ENCODE measurements at places on chromosomes 1 and 21. TPM values are rescaled to one million over a fixed set of nuclear protein-coding genes. Genes with fewer than 3 reads are reported as not detected.

GRCh38 chr1:53314606-53315005 is 13.3 kb downstream of the LRP8 start:
- no peaks in the 10 kb centered on the region for H3K4me1 ChIP-seq
- no peaks in the 10 kb centered on the region for H3K27me3 ChIP-seq
- no peak overlapping the region for H3K27ac ChIP-seq
- H3K36me3 ChIP-seq: no peaks in the 10 kb centered on the region
- no peak overlapping the region for H3K4me3 ChIP-seq

PLXNA2 gene
- total RNA-seq: 34.9 TPM

GRCh38 chr1:88250915-88251314 is 433.2 kb upstream of the PKN2 start:
- H3K27me3 ChIP-seq: no peaks in the 10 kb centered on the region
- no peak overlapping the region for H3K27ac ChIP-seq
- H3K4me1 ChIP-seq: peaks cover 14% of the 10 kb centered on the region
- no peaks in the 10 kb centered on the region for H3K36me3 ChIP-seq
- DNase-seq: no peak
- H3K4me3 ChIP-seq: no peak overlapping the region

ADORA3 gene
- not detected for total RNA-seq

DNA sequence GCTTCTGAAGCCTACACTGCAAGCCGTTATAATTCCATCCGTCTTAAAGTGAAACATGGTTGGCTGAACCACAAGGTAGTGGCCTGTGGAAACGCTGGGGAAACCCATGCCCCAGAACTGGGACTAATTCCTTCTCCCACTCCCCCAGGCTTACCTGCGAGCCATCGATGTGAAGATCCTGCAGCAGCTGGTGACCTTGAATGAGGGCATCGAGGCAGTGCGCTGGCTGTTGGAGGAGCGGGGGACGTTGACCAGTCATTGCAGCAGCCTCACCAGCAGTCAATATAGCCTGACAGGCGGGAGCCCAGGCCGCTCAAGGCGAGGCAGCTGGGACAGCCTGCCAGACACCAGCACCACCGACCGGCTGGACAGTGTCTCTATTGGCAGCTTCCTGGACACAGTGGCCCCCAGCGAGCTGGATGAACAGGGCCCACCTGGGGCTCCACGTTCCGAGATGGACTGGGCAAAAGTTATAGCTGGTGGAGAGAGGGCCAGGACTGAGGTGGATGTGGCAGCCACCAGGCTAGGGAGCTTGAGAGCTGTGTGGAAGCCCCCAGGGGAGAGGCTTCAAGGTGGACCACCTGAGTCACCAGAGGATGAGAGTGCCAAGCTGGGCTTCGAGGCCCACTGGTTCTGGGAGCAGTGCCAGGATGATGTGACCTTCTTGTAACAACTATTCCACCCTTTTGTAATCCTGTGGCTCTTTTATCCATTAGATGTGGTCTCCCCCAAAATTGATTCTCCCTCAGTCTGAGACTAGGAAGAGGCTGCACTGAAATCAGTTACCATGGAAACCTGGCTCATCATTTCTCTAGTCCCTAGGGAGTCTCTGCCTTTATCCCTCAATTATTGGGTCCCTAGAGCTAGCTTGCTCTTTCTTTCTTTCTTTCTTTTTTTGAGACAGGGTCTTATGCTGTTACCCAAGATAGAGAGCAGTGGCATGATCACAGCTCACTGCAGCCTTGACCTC is 16.7 kb downstream of the LURAP1 start:
- H3K27me3 ChIP-seq: no peaks in the 10 kb centered on the region
- H3K36me3 ChIP-seq: no peaks in the 10 kb centered on the region
- no peak overlapping the region for H3K27ac ChIP-seq
- H3K4me3 ChIP-seq: no peak overlapping the region
- DNase-seq: no peak

GRCh38 chr1:115564201-115564600 is 77.6 kb upstream of the VANGL1 start:
- H3K4me1 ChIP-seq: peaks cover 1% of the 10 kb centered on the region
- peaks cover 38% of the 10 kb centered on the region for H3K27me3 ChIP-seq
- no peaks in the 10 kb centered on the region for H3K36me3 ChIP-seq
- H3K4me3 ChIP-seq: peak overlapping the region; percentile 49
- no peak overlapping the region for H3K27ac ChIP-seq

DNA sequence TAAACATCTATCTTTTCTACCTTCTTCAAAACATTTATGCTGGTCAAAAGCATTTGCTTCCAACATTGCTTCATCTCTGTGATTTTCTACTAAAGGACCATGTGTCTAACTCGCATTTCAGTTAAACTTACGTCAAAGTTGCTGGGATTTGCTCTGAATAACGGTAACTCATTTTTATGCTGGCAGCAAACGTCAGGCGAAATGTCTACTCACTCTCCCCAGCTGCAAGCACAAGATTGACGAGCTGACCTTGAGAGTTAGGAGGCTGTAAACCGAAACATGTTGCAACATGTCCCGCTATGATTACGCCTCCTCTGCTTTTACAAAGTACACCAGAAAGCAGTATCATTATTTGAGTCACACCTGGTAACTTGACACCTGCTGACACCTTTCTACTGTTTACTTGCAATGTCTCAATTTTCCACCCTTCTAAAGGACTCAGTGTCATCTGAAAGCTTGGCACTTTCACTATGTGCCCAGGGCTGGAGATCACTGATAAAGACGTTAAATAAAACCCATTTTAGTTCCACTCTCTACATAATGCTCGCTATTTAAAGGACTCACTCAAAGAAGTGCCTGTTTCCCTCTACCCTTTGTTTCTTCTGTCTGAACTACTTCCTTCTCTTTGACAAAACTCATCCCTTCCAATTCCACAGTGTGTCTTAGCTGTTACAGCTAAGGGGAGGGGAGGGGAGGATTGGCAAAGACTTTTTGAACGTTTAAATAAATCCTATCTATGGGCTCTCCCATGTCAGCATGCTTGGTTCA is 111.9 kb downstream of the PTPN14 start:
- H3K36me3 ChIP-seq: peaks cover 7% of the 10 kb centered on the region
- no peaks in the 10 kb centered on the region for H3K27me3 ChIP-seq
- H3K27ac ChIP-seq: peak overlapping the region; percentile 87
- H3K4me1 ChIP-seq: peaks cover 45% of the 10 kb centered on the region

DNA sequence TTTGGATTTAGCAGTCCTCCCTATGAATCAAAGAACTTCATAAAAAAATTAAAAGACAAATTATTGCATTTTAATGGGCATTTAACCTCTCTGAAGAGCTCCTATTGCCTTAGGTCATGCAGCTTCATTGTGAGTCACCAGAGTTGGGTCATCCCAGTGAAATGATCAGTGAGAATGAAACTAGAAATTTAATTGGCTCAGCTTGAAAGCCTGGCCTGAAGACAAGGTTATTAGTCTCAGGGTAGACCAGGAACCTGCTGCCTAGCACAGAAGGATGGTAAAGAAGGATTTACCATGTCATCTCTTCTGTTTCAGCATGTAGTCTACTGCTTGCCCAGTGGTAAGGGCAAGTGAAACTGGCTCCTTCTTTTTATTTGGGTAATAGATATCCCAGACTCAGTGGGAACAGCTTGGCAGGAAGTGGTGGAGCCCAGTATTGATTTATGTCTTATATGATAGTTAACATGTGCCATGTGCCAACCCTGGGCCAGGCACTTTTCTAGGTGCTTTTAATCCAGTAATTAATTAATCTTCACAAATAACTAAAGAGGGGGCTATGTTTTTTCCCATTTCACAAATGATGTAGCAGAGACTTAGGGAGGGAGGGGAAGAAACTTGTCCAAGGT is 23.6 kb downstream of the LAMC2 start:
- no peaks in the 10 kb centered on the region for H3K36me3 ChIP-seq
- DNase-seq: no peak
- no peak overlapping the region for H3K4me3 ChIP-seq
- no peaks in the 10 kb centered on the region for H3K4me1 ChIP-seq
- no peak overlapping the region for H3K27ac ChIP-seq
- H3K27me3 ChIP-seq: peaks cover 16% of the 10 kb centered on the region

- no peak overlapping the region for H3K27ac ChIP-seq
These were observed 70.9 kb upstream of the EDEM3 start for GRCh38 chr1:184825571-184825970.

DNA sequence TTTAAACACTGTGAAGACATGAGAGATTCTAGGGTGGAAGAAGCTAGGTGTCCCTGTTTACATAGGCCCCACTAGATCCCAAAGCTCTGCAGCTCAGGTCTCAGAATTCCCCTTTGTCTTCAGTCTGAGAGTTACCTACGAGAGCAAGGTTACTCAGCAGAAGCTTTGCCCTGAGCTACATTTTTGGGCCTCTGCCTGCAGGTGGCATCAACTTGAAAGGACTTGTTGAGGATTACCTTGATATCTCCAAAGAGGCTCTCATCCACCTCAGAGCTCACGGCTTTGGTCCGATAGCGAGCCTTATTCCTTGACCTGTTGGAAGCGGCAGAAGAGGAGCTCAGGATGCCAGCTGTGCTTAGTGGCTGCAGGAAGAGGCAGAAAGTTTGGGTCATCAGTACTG is 7.0 kb downstream of the CFAP45 start:
- no peak overlapping the region for H3K27ac ChIP-seq
- no peaks in the 10 kb centered on the region for H3K36me3 ChIP-seq
- no peak overlapping the region for H3K4me3 ChIP-seq
- H3K4me1 ChIP-seq: peaks cover 6% of the 10 kb centered on the region

RGS18 gene
- total RNA-seq: not detected

GRCh38 chr1:201538612-201539551 is at the start of gene NAV1:
Gene NAV1, plus strand, starts transcription at chr1:201539127. Its CDS starts 83,758 bp downstream, at chr1:201622885.
- H3K27ac ChIP-seq: peak within 1 kb of the TSS; percentile 76
- H3K4me1 ChIP-seq: peaks cover 9% of the 10 kb centered on the region
- DNase-seq: peak; percentile 45
- H3K27me3 ChIP-seq: peaks cover 78% of the 10 kb centered on the region
- no peaks in the 10 kb centered on the region for H3K36me3 ChIP-seq
- H3K4me3 ChIP-seq: peak within 1 kb of the TSS; percentile 79

GRCh38 chr1:50492142-50492541 is 68.9 kb upstream of the DMRTA2 start:
- no peaks in the 10 kb centered on the region for H3K27me3 ChIP-seq
- no peak overlapping the region for H3K4me3 ChIP-seq
- H3K27ac ChIP-seq: no peak overlapping the region
- peaks cover 25% of the 10 kb centered on the region for H3K4me1 ChIP-seq

ZSWIM5 gene
- total RNA-seq: 9.2 TPM

DNA sequence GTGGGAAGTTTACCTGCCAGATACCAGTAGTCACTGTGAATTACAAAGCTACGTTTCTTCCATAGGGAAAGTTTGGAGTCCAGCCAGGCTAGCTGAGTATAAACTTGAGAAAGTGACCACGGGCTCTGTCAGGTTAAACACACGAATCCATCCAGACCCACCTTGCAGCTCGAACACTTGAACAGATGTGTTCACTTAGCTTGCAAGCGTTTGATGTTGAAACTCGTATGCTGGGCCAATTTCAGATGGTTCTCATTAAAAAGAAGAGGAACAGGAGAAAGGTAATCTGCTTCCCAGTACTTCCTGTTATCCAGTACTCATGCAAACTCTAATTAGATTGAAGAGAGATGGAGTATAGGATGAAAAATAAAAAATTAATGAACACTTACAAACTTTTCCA is 636.4 kb downstream of the SMYD3 start:
- H3K4me1 ChIP-seq: peaks cover 2% of the 10 kb centered on the region
- no peak overlapping the region for H3K4me3 ChIP-seq
- H3K27ac ChIP-seq: no peak overlapping the region
- no peak for DNase-seq

GPR153 gene
- 6.3 TPM for total RNA-seq

DNA sequence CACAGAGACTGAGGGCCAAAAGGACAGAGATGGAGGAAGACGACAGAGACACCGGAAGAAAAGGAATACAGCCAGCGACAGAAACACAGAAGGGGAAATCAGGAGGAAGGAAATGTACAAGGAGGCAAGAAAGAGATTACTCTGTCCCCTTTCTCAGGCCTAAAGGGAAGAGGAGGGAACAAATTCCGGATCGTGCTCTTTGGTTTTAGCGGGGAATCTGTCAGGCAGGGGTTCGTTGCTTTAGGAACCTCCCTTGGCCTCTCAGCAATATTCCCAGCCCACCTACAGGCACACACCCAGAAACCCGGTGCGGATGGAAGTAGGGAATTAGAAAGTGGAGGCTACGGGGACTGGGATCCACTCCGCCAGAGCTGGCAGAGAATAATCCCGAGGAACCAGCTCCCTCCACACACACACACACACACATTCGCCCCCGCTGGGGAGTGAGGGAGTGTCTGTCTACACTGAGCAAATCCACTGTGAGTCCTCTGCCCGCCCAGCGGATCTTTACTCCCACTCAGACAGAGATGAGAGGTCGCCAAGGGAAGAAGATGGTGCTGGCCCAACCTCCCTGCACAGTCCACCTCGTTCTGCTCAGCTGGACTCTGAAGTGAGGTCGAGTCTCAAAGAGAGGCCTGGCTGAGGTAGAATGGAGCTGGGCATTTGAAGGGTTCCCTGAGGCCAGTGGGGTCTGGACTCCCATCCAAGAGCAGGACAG is 5.7 kb downstream of the TAL1 start:
- peak overlapping the region; percentile 55 for H3K4me3 ChIP-seq
- H3K4me1 ChIP-seq: peaks cover 1% of the 10 kb centered on the region
- H3K27ac ChIP-seq: no peak overlapping the region
- H3K27me3 ChIP-seq: peaks cover 57% of the 10 kb centered on the region
- DNase-seq: no peak
- H3K36me3 ChIP-seq: no peaks in the 10 kb centered on the region

- no peak overlapping the region for H3K4me3 ChIP-seq
- peaks cover 17% of the 10 kb centered on the region for H3K36me3 ChIP-seq
- H3K27me3 ChIP-seq: no peaks in the 10 kb centered on the region
- no peak overlapping the region for H3K27ac ChIP-seq
These were observed 9.9 kb downstream of the OTUD3 start for GRCh38 chr1:19892129-19892528.

DNA sequence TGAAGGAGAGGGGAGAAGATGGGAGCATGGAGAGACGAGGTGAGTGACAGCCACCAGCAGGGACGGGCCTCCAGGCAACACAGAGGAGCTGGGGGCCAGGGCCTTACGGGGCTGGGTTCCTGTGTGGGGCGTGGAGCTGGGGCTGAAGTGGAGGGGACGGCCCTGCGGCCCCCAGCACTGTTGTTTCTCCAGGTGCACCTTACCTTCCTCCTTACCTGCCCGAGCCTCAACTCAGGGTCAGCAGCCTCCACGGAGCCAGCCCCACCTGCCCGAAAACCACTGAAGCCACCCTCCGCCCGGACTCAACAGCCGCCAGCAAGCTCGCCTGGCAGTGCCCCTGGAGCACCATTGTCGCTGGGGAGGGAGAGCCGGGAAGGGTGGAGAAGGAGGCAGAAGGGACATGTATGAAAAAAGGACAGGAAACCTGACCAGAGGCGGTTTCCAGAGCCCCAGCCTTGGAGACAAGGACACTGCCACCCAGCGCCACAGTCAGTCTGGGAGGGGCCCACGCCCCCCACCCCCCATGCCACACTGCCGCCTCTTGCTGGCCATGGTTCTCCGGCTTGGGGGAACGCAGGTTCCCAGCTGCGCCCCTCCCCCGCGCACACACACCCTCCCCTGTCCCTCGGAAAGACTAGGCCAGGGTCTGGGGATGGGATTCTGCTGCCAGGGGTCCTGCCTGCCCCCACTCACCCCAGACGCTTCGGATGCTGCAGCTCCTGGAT is 10.6 kb downstream of the PLA2G2F start:
- H3K27me3 ChIP-seq: peaks cover 7% of the 10 kb centered on the region
- H3K27ac ChIP-seq: no peak overlapping the region
- H3K4me1 ChIP-seq: peaks cover 8% of the 10 kb centered on the region

- H3K36me3 ChIP-seq: peaks cover 25% of the 10 kb centered on the region
- no peak overlapping the region for H3K27ac ChIP-seq
- H3K27me3 ChIP-seq: no peaks in the 10 kb centered on the region
- H3K4me1 ChIP-seq: no peaks in the 10 kb centered on the region
These were observed 9.0 kb downstream of the NPPA start for GRCh38 chr1:11838349-11839272.

GRCh38 chr21:18630446-18630845 is 226.9 kb upstream of the TMPRSS15 start:
- H3K4me1 ChIP-seq: no peaks in the 10 kb centered on the region
- H3K27me3 ChIP-seq: no peaks in the 10 kb centered on the region
- DNase-seq: no peak

Data from progenitor cell of endocrine pancreas (in vitro differentiated cells).